ENCODE measurements at places on chromosomes 12 and 14.

DNA sequence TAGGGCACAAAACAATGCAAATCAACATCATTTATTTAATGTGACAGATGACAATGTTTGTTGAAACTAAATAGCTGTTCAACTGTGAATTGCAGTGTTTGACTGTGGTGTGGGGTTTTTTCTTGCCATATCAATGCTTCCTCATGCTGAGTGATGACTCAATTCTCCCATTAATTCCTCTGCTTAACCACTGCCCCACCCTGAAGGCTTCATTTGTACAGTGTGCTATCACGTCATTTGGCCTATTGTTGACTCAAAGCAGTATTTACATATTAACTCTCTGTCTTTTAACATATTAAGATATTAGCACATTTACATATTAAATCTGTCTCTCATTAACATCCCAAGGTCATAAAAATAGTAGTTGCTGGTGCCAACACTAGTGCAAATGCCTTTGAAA, 164.8 kb upstream of the NRXN3 start:
- no peak for DNase-seq

DNA sequence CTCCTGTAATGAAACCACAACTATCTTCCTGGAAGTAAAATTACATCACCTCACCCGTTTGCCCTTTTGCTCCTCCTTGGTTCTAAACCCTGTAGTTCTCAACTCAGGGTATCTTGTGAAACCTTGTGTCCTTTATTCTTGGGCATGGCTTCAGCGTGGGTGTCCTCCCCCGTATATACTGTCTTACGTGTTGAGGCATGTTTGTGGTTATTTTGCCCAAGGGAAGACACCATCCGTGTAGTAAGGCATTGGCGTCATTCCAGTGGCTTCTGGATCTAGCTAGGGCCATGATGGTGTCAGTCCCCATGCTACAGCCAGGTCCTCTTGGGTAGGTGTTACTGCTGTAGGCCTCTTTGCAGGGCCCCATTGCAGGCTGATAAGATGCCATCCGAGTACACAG, 115.4 kb downstream of the ZFP36L1 start:
- DNase-seq, result no peak

DNA sequence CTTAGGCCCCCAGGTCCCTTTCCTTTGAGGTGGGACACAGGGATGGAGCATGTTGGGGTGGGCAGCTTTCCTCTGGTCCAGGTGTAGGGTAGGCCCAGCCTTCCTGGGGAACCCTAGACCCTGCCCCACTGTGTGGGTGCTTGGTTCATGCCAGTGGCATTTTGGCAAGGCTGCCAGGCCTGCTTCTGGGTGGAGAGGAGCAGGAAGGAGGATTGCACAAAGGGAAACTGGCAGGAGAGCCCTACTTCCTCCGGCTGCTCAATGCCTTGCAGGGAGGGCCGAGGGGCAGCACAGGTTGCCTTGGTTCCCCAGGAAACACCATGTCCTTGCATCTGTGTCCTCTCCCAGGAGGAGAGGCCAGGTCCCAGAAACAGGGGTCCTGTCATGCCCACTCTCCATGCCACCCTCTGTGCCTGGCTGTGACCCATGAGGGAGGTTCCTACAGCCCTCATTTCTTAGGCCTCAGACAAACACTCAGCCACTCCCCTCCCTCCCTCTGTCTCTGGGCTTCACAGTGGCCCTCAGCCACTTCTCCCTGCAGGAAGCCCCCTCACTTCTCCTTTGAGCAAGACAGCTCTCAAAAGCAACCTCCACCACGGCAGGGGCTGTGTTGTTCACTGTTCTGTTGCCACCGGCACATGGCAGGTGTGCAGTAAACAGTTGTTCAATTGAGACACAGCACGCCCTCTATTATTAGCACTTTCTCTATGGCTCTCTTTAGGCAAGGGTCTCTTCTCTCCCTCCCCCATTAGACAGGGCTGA, 6.8 kb upstream of the KRT80 start:
- no peak for DNase-seq

DNA sequence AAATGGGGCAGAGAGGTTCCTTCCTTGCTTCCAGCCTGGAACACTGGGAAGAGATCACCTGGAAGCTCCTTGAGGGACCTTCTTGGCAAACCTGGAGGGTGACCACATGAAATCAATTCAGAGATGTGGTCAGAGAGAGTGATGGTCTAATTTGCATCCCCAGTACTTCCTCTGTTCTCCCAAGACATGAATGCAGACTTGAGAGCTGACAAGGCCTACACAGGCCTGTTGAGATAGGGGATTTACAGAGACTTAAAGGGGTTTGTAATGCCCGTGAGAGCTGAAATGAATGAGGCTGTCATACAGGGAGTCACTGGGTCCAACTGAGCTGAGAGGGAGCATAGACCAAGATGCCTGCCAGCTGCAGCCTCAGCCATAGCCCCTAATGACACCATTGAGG, 45.1 kb downstream of the TMX1 start:
- no peak for DNase-seq

GRCh38 chr12:80745851-80746505, 29.3 kb downstream of the MYF5 start:
- DNase-seq, result no peak

Measured in activated CD4-positive, CD25-positive, alpha-beta regulatory T cell treated with anti-CD3 and anti-CD28 coated beads, Interleukin-2, amount 50 U/mL, for 16 hours (primary cell).